Stimulated activated CD4-positive, alpha-beta T cell treated with anti-CD3 and anti-CD28 coated beads, Interleukin-4, amount 100 ng/mL, for 1 hour (primary cell): ENCODE measurements at places on chromosomes 2 and 18.

GRCh38 chr2:108923019-108923700 lies 65.9 kb downstream of the EDAR start:
- DNase-seq = no peak

DNA sequence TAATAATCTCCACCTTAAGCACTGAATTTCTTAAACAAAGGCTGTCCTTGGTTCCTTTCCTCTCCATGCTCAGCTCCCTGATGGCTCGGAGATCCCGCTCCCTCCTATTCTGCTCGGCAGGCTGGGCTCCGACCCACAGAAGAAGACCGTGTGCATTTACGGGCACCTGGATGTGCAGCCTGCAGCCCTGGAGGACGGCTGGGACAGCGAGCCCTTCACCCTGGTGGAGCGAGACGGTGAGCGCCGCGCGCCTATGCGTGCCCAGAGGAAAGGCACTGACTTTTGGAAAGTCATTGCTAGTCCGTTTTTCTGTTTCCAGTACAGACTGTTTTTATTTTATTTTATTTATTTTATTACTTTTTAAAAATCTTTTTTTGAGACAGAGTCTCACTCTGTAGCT lies 9.6 kb downstream of the CNDP2 start:
- DNase-seq = no peak

- DNase-seq = no peak
Measured at GRCh38 chr2:233092432-233093165, 32.5 kb downstream of the INPP5D start.

GRCh38 chr2:66694087-66694860 lies 259.3 kb downstream of the MEIS1 start:
- DNase-seq = no peak

- DNase-seq = no peak
Measured at GRCh38 chr2:109403841-109404201, 209.9 kb downstream of the SEPTIN10 start.

DNA sequence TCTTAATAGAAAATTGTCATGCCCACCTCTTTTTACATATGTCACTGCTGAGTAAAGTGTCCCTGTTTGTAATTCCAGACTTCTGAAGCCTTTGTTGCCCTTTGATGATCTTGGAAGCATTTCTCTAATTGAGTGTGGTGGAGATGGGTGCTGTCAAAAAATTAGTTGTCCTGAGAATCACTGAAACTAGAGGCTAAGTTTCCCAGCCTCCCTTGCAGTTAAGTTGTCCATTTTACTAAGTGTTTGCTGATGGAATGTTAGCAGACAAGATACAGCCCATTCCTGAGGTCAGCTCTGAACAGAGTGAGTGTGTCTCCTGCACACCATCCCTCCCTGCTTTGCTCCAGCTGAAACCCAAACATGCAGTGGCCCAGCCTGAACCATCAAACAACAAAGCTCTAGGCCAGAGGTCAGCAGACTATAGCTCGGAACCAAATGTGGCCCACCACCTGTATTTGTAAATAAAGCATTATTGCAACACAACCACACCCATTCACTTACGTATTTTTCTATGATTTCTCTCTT lies 28.1 kb upstream of the TMEM177 start:
- no peak for DNase-seq

DNA sequence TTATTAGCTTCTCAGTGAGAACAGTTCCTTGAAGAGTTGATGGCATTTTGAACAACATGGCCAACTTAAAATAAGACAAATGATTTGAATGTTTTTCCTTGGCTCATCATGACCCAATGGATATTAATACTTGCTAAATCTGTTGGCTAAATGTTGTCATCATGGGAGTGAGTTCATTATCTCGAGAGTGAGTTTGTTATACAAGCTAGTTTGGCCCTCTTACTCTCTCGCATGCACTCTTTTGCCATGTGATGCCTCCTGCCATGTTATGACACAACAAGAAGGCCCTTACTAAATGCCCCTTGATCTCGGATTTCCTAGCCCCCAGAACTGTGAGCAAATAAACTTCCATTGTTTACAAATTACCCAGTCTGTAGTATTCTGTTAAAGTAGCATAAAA lies 22.9 kb upstream of the SANBR start:
- no peak for DNase-seq

- DNase-seq = no peak
Measured at GRCh38 chr18:49907346-49907929, 94.1 kb upstream of the ACAA2 start.

GRCh38 chr2:19664646-19665045 lies 237.1 kb downstream of the TTC32 start:
- DNase-seq = no peak

GRCh38 chr2:159009940-159010339 lies 41.5 kb downstream of the TANC1 start:
- no peak for DNase-seq

GRCh38 chr2:231503766-231504165 lies 26.5 kb downstream of the NMUR1 start:
- no peak for DNase-seq

GRCh38 chr18:75418293-75419005 lies 9.1 kb downstream of the SMIM21 start:
- DNase-seq = no peak

- DNase-seq = no peak
Measured at GRCh38 chr2:196248467-196249094, 77.2 kb upstream of the STK17B start.

- DNase-seq = no peak
Measured at GRCh38 chr18:7291046-7291445, 60.2 kb downstream of the LRRC30 start.

- no peak for DNase-seq
Measured at GRCh38 chr18:47946889-47947288, 16.4 kb upstream of the SMAD2 start.

- DNase-seq = no peak
Measured at GRCh38 chr2:126932529-126932928, 33.8 kb downstream of the TEX51 start.

DNA sequence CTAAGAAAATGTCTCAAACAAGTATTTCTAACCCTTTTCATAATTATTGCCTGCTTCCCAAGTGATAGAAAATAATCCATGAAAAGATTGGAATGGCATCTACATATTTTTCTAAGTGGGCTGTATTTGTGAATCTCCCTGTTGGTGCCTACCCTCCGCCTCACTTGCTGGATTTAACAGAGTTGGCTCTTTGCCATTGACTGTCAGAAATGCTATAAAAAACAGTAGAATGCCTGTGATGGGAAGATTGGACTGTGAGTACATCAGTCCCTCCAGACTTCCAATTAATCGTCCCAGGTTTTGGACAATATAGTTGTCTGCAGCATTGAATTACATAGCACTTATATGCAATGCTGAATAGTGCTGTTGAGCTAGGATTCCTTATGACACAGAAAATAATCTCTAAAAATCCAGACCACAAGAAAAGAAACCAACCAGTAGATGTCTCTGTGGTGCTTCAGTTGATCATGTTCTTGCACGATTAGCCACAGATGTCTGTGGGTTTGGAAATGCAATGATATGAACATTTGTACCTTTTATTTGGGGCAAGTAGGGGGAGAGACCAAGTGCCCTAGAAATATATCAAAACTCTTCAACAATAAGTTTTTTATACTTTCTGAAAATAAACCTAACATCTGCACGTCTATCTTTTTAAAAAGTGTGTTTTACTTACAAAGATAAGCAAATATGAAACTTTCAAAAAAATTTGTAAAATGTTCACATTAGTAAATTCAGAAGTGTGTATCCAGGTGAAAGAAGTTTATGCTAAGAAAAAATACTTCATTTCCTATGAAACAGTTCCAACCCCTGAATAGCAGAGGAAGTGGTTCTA lies 88.5 kb downstream of the DYNAP start:
- DNase-seq = no peak

GRCh38 chr18:58997811-58998337 lies 133.2 kb downstream of the ZNF532 start:
- no peak for DNase-seq

GRCh38 chr2:9738535-9739496 lies 104.5 kb upstream of the TAF1B start:
- no peak for DNase-seq

DNA sequence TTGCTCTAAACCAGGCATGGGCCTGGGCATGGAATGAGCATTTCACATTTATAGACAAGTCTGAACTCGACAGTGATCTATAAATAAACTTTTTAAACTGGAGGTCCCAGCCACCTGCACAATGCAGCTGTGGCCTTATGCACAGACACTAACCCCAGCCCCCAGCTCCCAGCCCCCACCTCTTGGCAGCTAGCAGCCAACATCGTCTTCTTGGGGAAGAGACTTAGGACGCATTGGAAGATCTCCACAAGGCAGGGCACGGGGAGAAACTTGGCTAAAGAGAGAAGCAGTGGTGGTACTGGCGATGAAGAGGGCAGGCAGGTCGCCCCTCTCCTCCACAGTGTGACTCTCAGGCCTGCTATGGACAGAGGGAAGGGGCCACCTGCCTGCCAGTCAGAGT lies 213.2 kb downstream of the ANAPC1 start:
- no peak for DNase-seq

GRCh38 chr18:23142251-23142929 lies 7.1 kb downstream of the CABLES1 start:
- no peak for DNase-seq

DNA sequence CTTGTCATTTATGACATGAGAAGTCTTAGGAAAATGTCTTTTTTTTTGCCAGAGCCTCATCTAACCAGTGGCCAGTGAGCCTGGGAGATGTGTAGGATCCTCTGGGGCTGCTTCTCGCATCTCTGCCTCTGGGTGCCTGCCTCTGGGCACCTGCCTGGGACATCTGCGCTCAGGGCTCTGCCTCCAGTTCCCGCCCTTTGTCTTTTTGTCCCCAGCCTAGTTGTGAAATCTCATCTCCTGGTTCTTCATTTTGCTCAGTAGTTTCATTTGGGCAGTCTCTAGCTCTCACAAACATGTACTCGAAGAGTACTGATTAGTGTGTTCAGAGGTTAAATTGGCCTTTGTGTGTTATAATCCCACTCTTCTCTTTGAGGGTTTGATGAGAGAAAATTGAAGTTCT lies 92.0 kb downstream of the LTBP1 start:
- no peak for DNase-seq
